ENCODE measurements at places on chromosomes 16 and 17. TPM values are rescaled to one million over a fixed set of nuclear protein-coding genes. Genes with fewer than 3 reads are reported as not detected.

The TEKT1 gene
- not detected for total RNA-seq

The GPRC5C gene
- total RNA-seq = 0.43 TPM

The ITGAX gene
- not detected for total RNA-seq

DNA sequence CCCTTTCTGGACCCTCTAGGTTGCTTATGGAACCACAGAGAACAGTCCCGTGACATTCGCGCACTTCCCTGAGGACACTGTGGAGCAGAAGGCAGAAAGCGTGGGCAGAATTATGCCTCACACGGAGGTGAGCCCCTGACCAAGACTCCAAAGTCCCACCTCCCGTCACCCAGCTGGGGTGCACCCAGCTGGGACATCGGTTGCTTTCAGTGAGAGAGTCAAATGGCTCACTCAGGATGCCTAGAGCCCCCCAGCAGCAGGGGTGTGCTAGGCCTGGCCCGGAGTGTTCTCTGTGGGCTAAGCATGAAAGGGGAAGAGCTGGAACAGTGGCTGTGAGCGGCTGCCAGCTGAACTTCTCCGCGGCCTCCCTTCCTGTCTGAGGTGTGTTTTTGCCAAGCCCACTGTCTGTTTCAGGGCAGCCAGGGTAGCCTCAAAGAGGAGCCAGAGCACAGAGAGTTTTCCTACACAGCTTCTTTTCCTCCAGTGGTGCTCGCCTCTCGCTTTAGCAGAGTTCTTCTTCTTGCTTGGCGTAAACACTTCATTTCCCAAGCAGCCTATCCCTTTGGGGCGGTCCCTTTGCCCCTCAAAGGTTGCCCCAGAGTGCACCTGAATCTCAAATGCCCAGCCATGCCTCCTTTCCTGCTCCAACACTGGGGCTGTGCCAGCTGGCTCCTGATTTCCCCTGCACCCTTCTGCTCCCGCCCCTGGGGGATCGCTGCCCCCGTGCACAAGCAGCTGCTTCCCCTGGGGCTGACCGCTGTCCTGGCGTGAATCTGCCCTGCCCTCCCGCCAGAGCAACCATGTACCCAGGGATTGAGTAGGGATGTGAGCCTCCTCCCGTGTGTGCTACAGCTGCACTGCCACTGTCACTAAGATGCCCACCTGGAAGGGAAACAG is 2.6 kb upstream of the CHAD start:
- no peak for DNase-seq

- peak; percentile 13 for DNase-seq
Measured at GRCh38 chr16:4639899-4640509, 15.4 kb downstream of the MGRN1 start.

DNA sequence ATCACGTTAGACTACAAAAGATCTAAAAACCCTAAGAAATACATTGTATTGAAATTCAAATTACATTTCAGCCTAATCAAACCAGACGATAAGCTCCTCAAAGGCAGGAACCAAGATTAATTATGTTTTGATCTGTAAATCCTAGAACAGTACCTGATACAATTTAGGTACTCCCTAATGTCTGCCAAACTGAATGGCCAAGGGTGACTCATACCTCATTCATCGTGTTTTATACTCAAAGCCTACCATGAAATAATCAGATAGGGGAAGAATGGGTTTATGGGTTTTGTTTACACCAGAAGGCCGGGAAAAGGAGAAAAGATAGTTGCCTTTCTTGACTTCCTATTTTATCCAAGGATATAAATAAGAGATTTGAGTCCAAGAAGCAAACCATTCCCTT is 19.3 kb downstream of the MMD start:
- no peak for DNase-seq

DNA sequence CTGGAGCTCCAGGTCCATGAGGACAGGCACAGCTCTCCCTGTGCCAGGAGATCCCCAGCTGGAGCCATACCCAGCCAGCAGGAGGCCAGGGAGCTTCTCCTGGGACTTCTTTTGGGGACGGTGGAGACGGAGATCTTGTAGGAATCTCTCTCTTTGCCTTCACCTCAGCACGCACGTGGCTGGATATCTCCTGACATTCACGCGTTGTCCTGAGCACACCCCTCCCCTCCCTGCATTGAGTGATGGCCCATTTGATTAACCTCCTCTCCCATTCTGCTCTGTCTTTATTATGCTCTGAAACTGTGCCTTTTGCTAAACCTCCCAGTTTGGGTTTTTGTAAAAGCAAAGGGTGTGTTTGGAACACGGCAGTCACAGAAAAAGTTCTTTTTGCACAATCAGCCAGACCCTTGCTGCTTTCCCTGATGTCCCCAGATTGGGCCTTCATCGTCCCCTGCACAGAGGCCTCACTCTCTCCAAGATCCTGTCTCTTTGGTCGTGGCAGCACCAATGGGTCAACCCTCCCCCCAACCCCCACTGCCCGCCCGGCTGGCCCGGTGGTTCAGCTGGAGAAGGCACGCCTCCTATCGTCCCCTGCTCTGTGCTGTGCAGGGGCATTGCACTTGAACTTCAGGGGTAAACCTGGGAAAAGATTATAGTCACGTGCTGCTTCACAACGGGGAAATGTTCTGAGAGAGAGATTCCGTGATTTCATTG is 32.5 kb upstream of the LGALS9 start:
- no peak for DNase-seq

DNA sequence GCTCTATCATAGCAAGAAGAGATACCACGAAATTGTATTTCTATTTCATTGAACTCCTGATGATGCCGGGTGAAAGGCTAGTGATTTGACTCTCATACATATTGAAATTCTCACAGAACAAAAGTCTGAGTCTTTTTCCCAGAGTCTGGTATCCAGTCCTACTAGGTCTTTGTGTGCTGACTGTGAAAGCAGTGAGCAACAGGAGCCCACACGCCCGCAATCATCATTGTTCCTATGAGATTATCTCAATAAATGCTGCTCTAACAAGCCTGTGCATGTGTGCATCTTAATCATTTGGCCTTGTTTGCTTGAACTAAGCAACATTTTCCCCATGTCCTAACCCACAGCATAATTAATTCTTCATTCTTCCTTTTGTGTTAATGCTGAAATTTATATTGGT is 1466.0 kb downstream of the CDH11 start:
- no peak for DNase-seq

Data from fibroblast of villous mesenchyme (primary cell).